ENCODE measurements at places on chromosomes 7 and 10.

DNA sequence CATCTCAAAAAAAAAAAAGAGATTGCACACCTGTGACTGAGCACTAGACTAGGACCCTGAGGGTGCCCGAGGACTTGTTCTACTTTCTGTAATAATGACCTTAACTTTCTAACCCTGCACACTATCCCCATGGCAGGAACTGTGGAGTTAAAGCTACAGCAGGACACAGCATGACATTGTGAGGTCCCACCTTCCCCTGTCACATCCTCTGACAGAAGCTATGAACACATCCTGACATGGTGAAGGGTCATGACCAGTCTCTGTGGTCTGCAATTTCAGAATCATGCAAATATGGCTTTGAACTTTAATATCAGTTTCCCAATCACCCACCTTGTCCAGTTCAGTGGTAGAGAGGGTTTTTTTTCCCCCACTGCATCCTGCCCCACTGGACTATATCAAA lies 18.5 kb upstream of the SAR1A start:
- DNase-seq: no peak

GRCh38 chr10:101780818-101781654 lies 2.2 kb downstream of the NPM3 start:
- peak; percentile 87 for DNase-seq

DNA sequence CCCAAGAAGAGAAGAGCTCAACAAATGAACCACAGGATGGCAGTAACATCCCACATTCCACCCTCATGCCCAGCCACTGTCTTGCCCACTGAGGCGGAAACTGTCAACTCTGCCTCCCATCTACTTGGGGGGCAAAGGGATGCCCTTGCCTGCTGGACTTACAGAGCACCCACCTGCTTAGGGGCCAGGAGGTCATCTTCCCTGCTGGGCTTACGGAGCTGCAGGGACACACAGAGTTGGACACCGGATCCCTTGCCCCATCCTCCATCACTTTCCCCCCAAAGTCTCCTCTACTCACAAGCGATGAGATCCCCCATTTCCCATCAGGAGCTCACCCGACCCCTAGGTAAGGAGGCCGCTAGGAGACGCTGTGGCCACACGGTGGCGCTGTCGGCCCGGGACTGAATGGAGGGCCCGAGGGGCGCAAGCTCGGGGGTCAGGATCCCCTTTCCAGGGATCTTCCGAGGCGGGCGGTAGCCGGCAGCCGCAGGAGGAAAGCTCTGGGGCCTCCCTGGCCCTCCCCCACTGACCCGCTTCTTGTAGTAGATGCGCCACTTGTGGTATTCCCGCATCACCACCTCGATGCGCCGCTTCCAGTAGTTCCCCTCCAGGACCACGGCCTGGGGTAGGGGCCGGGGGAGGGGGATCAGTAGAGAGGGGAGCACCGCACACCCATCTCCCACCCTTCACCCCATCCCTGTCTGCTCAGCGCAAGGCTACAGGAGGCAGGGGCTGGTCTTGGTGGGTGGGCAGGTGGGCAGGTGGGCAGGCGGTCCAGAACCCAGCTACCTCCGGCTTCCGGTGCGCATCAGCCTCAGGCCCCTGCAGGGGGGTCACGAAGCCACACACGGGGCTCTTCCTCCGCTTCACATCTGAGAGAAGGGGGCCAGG lies 17.3 kb downstream of the MLXIPL start:
- peak; percentile 86 for DNase-seq

DNA sequence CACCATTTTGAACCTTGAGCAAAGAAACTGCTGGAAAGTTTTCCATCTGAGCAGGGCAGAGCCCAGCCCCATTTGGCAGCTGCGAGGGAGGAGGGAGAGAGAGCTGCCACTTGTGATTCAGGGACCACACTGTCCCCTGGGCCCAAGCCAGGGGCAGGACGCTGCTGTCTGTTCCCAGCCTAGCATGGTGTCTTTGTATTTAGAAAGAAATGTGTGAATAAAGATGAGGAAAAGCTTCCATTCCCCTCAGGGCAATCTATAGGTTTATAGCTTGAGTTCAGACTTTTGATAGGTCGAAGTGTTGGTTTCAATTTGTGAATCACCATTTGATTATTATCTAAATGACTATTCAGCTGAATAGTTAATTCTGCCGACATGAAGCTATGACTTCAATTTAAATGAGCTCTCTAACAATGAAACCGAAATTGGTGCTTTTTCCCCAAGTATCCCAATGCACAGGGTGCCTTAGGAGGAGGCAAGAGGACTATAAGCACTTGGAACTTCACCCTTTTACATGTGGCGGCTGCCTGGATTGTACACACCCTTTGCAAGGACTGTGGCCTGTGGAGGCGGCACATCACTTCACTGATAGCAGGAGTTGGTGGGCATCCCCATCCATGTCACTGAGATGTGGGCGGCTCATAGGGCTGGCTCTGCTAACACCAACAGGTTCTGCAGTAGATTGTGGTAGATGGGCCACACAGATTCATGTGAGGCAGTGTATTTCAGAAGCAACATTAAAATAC lies 223.5 kb downstream of the CCDC3 start:
- no peak for DNase-seq

DNA sequence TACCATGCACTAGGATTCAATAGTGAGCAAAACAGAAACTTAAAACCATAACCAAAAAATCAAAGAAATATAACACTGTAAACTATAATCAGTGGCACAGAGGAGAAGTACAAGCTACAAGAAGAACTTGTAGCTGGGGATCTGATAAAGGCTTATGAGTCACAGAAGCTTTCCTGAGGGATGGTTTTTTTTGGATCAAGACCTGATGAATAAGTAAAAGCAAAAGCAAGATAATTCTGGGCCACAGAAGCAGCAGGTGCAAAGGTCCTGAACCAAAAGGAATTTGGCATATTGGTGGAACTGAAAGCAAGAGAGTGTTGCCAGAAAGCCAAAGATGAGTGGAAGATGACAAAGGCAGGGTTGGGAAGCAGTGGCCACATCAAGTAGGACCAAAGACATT lies 37.4 kb upstream of the BET1 start:
- no peak for DNase-seq

GRCh38 chr10:11469575-11470391 lies 141.7 kb downstream of the USP6NL start:
- no peak for DNase-seq

DNA sequence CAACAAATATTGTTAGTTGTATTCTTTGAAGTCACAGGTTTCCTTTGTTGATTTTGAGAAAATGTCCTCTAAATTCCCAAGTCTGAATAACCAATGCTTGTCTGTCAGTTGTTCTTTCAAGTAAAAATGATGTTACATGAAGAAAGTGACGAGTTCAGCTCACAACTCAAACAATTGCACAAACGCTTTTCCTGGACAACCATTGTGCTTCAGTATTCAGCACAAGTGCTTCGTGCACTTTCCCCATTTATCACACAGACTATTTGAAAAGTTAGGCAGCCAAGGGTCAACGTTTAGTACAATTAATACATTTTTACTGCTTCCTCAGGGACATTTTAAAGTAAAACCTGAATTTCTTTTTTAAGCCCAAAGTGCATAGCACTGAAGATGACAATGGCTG lies 44.5 kb downstream of the CDK1 start:
- no peak for DNase-seq

DNA sequence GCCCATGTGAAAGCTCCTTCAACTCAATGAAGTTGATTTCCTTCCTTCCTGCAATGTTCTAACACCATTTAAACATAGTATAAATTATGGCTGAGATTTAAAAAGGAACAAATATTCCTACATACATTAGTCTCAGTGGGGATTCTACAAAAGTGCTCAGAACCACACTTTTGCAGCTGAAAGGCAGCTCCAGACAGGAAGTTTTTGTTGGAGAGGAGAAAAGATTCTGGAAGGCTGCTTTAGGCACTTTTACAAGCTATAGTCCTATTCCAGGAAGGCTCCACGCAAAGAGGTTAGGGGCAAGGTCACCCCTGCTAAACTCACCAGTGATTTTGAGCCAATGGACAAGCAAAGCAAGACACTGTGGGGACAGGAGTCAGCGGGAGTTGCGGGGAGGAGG lies 179.2 kb upstream of the CDCA7L start:
- no peak for DNase-seq

GRCh38 chr7:112414855-112415490 lies 35.3 kb upstream of the IFRD1 start:
- DNase-seq: peak; percentile 14

DNA sequence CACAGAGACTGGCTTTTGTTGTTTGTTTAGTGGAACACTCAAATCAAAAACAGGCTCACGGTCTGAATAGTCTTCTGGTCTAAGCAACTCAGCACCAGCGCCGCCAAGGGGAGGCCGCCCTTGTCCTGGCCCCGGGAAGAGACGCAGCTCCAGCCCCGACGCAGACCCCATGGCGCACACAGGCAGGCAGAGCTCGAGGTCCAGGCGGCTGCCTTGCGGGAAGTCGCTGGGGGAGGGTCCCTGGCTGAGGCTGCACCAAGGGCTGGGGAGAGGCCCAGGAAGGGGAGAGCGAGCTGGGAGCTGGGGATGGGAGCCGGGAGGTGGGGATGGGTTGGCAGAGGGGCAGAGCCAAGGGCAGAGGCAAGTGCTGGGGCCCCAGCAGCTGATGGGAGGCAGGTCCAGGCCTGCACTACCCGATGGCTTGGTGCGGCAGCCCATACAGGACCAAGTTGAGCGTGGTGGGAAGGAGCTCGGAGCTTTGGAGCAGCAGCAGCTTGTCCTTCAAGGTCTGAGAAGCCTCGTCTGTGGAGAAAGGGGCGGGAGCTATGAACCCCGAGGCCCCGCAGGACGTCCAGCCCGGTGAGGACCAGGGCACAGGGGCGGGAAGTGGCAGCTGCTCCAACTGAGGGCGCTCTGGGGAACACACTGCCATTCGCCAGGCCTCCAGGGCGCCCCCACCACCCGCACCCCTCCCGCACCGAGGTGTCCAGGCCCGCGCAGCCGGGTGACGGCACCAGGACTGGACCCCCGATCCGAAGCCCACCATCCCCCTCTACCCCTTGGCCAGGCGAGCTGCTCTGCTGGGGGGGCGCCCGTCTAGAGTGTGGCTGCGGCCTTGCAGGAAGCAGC lies 22.7 kb upstream of the NKX6-2 start:
- DNase-seq: no peak

DNA sequence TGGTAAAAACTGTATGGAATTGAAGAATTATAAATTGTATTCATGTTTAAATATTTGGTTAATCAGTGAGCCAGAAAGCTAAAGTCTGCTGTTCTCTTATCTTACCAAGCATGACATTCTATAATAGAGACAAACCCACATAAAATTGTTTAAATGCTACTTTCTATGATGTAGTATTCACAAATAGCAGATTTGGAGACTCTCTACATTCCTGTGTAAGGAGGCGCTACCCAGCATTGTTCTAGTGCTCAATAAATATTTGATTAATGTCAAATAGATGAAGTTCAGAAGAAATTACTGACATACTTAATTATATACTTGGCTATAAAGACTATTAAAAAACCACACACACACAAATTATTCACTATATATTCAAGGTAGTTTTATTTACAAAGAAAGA lies 49.8 kb downstream of the DOCK4 start:
- DNase-seq: no peak

- no peak for DNase-seq
These were observed 199.2 kb downstream of the TFEC start for GRCh38 chr7:115831371-115831770.

GRCh38 chr7:83821866-83822265 lies 172.9 kb upstream of the SEMA3E start:
- DNase-seq: no peak
